ENCODE measurements at places on chromosomes 3 and 15.

DNA sequence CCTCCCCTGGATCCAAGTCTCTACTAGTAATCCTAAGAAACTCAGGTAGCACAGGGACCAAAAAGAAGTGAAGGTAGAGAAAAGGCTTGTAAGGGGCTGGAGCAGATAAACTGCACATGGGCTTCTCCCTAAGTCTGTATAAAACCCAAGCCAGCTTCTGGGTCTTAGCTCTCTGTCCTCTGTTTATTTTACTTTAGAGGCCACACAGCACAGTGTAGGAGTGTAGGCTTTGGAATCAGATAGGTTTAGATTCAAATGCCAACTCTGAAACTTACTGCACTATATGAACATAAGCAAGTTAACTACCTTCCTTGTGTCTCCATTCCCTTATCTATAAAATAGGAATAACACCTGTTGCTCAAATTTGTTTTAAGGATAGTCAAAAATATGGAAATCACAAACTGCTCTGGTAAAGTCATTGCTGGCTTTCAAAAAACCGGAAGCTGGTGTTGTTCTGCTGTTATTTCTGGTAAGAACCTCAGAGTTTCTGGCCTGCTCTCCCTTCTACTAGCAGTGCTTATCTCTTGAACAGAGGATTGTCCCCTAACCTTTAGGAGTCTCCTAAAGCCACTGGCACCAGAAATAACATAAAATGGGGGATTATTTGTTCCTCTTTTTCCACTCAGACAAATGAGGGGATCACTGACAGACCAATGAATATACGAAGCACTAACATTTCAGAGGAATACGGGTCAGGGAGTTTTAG lies 33.8 kb downstream of the PIK3R4 start:
- no peak for DNase-seq

- no peak for DNase-seq
These were observed 13.1 kb downstream of the SLC7A14 start for GRCh38 chr3:170572665-170573253.

DNA sequence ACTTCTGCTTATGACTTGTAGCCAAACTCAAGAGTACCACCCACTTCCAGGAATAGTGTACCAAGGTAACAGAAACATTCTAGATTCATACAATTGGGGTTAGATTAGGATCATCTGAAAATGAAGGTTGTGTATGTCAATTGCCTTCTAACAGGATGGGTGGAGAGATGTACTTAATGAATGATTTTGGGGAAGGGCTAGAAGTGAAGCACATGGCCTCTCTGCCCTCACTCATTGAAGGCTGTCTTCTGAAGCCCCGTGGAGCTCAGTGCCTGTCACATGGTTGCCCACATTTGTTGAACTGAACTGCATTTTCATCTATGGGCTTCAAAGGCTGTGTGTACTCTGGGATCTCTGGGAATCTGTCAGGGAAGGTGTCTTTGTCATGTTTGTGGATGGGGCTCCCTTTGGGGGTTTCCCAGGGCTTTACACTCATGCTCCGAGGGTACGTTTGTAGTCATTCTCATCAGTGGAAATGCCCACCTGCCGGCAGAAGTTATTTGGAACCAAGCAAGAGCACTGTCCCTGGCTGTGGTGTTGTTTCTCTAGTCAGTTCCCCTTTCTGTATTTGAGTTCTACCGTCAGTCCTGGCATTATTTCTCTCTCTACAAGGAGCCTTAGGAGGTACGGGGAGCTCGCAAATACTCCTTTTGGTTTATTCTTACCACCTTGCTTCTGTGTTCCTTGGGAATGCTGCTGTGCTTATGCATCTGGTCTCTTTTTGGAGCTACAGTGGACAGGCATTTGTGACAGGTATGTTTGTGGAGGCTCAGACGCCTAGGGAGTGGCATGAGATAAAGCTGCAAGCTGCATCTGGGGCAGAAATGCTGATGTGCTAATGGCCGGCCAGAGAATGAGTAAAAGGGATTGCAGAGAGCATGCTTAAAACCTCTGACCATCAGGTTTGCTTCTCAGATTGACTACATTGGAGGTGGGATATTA lies 22.4 kb downstream of the CD86 start:
- DNase-seq: no peak

DNA sequence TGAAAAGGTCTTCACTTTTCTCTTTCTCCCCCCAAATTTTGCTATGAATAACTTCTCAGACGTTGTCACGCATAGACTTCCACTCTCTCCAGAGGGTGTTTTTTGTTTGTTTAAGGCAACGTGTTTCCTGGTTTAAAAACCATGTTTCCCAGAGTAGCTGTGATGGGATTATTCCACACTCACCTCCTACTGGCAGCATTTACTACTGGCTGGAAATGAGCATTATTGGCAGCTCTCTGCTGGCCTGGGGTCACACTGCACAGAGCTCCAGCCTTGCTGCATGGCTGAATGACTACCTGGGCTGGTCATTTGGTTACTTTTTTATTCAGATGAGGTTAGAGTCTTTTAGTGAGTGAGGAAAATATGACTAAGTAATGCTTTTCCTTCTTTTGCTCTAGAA lies 65.2 kb downstream of the RARB start:
- no peak for DNase-seq

DNA sequence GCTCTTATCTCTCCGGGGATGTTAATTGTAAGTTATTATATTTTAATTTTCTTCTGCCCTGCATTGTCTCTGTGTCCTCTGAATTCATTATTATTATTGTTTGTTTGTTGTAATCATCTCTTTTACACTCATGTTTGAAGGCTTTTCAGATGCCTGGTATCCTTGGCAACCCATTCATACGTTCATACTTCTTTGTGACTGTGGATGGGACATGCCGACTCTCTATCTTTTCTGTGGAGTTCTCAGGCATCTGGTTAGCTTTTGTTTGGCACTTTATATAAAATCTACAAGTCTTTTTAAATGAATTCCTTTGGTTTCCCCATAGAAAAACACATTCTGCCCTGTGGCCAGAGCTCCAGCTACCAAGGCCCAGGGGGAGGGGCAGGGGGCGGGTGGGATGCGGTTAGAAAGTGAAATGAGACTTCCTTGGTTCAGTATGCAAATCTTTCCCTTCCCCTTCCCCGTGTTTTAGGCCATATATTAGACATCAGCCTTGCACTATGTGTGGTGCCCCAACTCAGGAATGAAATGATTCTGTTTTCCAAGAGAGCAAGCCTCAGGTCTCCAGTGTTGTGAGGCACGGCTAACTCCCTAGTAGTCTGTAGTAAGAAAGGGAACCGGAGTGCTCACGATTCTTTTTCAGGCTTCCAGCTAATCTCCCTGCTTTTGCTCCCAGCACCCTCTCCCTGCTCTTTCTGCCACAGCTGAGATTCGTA lies 79.2 kb downstream of the SST start:
- no peak for DNase-seq

DNA sequence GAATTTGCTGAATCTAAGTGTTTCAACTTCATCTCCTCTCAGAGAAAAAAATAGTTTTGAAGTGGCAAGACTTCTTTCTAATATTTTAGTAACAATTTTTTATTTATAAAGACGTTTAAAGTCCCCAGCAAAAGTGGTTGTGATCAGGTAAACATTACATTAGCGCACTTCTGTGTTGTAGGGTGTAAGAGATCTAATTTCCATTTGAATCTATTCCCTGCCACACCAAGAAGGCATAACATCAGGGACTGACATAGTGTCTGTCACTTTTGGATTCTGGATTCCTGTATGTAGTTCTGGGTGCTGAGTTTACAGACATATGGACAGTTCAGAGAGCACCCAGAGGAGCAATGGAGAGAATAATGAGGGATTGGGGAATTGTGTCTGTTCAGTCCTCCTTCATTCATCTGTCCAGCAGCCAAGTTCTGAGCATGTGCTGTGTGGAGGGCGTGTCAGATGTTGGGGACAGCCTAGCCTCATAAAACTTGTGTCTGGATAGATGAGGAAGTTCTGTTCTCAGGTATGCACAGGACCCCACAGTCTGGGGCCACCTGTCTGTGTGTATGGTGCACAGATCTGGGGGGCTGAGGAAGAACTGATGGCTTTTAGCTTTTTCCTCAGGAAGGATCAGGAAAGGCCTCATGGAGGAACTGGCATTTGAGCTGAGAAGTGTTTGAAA lies 65.6 kb downstream of the MAP2K5 start:
- no peak for DNase-seq

GRCh38 chr15:67762610-67763368 lies 62.5 kb upstream of the SKOR1 start:
- DNase-seq: no peak

GRCh38 chr3:58609990-58610389 lies 32.8 kb upstream of the FAM107A start:
- no peak for DNase-seq

DNA sequence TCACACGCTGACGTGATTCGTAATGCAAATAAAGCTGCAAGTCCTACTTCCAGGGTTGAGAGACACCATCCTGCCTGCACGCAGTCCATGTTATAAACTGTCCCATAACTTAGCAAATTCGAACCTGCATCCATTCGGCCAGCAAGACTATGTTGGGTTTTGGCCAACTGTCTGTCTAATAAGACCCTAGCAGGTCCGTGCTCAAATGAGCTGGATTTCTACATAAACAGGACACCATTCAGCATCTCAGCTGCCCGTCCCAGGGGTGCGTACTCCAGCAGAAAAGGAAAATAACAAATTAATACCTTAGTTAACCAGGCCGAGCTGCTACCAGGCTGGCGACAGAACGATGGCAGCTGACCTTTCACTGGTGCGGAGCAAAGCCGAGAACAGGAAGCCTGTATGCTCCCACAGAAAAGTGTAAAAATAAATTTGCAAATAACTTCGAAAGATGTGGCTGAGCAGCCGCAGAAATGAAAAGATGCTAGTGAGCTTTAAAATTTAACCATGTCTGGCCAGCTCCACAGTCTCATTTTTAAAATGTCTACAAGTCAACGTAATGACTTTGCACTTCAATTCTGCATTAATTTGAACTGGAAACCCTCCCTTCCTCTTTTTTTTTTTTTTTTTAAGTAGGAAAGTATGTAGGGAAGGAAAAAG lies 97.1 kb upstream of the SNRPA1 start:
- DNase-seq: no peak

DNA sequence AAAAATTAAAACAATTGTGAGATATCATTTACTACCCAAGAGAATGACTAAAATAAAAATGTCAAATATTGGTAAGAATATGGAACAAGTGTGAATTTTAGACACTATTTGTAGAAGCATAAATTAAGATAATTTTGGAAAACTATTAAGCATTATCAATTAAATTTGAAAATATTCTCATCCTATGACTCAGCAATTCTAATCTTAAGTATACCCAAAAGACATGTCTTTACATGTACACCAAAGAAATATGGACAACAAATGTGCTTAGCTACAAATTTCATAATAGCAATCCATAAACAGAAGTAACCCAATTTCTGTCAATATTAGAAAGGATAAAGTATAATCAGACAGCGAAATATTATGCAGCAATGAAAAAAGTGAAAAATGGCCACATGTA lies 1032.2 kb upstream of the SEMA6D start:
- no peak for DNase-seq

- no peak for DNase-seq
These were observed 41.3 kb downstream of the MYH15 start for GRCh38 chr3:108469126-108469525.

DNA sequence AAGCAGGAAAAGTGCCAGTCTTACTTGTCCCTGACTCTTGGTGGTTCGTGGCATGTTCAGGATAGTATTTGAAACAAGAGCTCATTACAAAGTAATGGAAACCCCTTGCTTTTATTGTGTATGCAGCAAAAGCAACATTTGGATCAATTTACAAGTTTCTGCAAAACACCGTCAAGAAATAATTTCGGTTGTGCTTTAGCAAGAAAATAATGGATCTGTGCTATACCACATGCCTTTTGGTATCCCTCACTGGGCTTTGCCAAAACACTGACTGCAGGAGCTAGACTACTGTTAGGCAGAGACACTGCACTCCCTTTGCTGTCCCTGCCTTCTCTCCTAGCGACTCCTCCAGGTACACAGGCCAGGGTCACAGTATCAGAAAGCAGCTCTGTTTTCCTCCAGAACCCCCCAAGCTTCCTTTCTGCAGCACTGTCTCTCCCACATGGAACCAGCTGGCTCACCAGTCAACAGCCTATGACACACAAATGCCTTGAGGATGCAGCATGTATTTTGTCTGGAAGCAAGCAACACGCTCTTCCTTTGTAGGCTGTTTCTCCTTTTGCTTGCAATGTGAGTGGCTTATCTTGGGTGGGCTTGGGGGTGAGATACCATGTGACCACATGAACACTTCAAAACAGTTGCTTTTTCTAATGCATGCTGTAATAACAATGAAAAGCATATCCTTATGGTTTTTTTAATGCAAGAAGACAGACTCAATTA lies 111.4 kb downstream of the PGPEP1L start:
- no peak for DNase-seq

DNA sequence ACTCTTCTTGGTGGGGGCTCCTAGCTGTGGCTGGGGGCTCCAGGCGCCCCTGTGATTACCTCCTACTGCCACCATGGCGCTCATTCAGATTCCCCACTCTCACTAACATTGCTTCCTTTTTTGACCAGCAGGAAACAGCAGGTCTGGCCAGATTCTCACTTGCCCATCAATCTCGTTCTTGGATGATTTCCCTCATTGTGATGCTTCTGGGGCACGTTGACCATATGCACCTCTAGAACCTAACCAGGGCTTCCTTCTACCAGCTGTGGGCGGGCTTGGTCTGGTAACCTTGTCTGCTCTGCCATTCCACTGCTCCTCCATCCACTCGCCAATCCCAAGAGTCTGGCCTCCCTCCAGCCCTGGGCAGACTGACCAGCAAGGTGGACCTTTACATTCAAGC lies 35.9 kb upstream of the PTPN23 start:
- DNase-seq: no peak

DNA sequence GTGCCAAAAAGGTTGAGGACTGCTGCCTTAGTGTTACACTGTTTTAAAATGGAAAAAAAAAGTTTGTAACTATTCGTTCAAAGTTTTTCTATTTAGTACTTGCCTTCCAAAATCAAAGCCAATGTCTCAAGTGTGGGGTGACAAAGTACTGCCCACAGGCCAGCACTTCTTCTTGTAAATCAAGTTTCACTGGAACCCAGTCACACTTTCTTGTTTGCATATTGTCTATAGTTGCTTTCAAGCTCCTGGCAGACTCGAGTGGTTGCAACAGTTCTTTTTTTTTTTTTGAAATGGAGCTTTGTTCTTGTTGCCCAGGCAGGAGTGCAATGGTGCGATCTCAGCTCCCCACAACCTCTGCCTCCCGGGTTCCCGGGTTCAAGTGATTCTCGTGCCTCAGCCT lies 75.3 kb upstream of the RPL35A start:
- DNase-seq: no peak

DNA sequence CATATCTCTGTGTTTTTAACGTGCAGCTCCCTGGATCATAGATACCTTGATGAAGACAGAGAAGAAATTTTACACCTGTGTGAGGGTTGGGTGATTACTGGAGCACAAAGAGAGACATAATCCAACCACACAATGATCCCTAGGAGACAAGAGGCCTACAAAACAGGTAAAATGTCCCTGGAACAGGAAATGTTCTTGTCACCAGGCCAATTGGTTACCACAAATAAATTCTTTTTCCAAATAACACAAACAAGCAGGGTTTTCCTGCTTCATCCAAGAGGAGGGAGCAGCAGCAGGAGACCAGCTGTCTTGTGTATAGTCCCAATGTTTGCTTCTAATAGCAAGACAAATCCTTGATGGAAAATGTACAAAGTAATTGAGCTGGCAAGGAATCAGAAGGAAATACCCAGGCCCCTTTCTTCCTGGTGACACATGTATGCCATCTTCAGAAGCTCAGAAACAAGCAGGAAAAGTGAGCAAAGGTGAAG lies 1.4 kb downstream of the MGLL start:
- no peak for DNase-seq
